ENCODE measurements at places on chromosomes 6 and 20.

- no peak for DNase-seq
Observed at GRCh38 chr6:96007663-96008062, 8.1 kb upstream of the FUT9 start.

DNA sequence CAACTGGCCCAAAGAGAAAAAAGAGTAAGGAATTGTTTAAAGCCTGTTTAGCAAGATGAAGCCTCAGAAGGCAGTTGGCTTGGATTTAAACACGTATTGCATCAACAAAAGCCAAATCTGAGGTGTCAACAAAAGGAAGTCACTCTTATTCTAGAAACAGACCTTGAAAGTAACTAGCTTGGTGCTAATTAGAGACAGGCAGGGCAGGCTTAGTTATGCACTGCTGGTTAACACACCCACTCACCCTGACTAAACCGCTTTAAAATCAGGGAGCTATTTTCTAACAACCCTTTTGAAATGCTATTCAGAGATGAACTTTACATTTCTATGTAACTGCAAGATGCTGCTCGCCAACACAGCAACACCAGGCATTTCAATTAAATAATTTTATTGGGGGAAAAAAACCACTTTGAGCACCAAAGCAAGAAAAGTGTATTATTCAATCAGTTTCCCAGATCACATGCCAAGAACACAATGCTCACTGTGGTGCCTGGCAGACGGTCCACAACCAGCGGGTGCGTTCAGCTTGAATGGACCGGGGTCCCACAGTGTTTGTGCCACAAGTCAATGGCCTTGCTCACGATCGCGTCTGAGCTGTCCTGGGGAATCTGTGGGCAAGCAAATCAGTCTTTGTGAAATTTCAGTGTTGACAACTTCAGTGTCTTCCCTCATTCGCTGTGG lies 23.6 kb downstream of the TBC1D7 start:
- no peak for DNase-seq

DNA sequence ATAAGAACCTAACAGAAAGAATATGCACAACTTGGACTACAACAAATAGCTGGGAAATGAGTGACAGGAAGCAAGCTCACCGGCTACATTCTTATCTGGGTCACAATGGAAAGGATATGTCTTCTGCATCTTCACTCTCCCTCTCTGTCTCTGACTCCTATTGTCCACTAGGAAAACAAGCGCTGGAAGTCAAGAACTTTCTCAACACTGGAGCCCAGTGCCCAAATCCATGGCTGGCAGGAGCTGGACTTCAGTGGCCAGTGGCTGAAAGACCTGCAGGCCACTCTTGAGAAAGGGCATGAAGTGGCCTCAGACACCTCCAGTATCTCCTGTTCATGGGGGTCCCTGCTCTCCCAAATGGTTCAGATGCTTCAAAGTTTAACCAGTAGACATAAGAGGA lies 62.0 kb downstream of the FAM50B start:
- no peak for DNase-seq

GRCh38 chr6:35417979-35418661 lies 34.0 kb upstream of the FANCE start:
- no peak for DNase-seq

DNA sequence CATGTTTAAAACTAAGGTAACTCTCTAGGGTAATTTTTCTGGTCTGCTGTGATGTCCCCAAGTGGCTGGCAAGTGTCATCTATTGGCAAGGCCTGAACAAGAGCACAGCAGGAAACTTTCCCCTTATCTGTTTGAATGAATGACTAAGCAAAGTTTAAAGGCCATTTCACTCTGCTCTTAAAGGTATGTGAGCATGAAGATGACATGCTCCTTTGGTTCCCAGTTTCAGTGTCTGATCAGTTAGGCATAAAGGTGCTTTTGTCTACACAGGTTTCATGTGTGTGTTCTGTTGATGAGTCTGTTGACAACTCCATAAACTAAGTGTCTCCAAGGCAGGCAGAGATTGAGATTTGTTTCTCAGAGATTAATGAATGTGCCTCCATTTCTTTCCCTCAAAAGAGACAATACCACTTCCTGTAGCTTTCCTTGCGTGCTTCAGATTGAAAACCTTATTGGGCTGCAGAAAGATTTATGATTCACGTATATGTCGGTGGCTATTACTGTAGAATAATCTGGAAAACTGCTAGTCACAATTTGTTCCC lies 83.9 kb downstream of the MAP3K7 start:
- DNase-seq = no peak

DNA sequence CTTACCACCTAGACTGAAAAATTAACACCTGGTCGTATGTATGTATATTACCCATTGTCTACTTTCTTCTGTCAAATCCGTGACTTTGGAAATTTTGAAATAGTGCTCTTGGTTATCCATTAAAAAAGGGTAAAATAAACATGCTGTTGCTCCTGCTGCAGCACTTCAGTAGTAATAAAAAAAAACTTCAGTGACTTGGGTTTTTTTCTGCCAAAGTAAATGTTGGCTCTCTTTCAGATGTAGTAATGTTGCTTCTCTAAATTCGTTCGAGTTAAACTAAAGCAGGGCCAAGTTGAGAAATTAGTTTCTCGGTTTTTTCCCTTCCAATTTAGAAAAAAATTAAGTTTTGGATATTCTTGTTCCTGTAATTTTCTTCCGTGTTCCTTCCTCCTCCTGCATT lies 34.2 kb downstream of the JARID2 start:
- DNase-seq = no peak

DNA sequence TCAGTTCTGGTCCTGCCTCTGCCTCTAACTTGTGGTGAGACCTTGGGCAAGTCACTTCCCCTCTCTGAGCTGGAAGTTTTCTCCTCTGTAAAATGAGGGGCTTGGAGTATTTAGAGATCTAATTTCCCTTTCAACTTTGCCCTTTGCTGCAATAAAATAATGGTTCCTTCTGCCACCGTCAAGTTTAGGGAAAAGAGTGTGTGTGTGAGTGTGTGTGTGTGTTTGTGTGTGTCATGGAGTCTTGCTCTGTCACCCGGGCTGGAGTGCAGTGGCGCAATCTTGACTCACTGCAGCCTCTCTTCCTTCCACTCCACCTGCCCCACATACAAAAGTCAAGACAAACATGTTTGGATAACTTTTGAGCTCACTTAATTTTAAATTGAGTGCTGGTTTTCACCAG lies 39.2 kb upstream of the PIM1 start:
- DNase-seq = no peak

DNA sequence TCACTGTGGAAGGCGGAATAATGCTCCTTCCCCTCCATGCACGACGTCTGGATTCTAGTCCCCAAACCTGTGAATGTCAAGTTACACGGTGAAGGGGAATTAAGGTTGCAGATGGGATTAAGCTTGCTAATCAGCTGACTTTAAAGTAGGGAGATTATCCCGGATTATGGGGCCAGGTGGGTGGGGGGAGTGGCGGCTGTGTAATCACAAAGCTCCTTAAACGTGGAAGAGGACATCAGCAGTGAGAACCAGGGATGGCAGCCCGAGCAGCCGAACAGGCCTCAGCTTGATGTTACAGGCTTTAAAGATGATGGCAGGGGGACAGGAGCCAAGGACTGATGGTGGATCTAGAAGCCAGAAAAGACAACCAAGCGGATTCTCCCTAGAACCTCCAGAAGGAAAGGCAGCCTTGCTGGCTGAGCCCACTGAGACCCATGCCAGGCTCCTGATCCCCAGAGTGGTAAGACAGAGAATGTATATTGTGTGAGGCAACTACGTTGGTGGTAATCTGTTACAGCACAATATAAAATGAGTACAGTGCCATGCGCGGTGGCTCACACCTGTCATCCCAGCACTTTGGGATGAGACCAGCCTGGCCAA lies 117.5 kb downstream of the SCML4 start:
- DNase-seq = no peak

DNA sequence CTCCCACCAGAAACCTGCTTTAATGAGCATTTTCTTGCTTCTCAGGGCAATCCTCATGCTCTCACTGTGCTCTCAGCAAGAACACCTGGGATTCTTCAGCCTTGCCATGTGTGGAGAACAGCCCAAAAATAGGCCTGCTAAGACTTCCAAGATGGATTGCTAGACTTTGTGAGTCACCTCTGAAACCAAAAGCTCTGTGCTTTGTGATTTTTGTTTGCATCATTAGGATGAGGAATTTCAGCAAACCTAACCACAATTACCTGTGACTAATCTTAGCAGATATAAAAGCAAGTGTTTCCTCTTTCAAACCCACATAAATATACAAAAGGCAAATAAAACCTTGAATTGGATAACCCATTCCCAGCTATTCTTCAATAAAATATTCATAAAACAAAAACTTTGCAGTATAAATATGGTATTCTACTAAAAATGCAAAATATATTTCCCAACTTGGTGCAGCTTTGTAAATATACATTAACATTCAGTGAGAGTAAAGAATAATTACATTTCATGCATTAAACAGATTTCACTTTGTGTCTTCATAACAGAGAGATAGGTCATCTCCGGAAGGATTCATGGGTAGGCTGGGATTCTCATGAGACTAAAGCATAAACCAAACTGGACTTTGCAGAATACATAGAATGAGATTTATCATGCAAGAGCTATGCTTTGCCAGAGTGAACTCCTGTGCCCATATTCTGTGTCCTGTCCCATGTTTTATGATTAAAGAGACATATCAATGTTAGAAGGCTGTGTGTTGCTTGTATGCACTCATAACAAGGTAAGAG lies 33.5 kb downstream of the TPBG start:
- no peak for DNase-seq

DNA sequence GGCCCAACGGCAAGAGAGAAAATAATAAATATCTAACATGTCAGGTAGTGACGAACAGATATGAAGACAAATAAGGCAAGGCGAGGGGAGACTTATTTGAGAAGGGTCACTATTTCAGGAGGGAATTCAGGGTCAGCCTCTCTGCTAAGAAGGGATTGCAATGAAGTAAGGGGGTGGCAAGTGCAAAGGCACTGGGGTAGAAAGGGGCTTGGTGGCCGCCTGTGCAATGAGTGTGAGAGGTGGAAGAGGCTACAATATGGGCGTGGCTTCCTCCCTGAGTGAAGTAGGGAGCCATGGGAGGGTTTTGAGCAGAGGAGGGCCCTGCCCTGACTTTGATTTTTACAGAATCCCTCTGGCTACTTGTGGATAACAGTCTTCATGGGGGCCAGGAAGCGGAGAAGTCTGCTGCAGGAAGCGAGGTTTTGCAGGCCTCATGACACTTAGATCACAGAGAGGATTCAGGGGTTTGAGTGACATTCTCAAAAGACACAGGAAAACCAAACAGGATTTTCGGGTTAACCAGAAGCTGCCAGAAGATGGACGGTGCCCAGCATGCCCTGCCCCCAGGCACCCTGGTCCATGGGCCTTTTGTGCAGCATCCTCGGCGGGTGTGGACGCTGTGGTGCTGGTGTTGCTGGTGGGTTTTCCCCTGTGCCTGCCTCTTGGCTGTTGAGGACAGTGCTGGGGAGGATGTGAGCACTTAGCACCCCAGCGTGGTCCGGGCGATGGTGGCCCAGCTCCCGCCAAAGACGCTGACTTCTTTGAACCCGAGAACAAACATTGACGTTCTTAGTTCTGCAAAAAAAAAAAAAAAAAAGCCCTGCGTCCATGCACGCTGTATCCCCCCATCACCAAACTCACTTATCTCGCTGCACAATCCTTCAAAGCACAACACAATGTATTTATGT lies 124.2 kb upstream of the PTPN1 start:
- DNase-seq = peak; percentile 48

Measured in activated CD4-positive, alpha-beta T cell treated with anti-CD3 and anti-CD28 coated beads for 48 hours (primary cell).